ENCODE measurements at places on chromosomes 7 and 10. TPM values are rescaled to one million over a fixed set of nuclear protein-coding genes. Genes with fewer than 3 reads are reported as not detected.
A peak's percentile ranks its signal among the peaks of the same experiment; 100 is the strongest.

GTF2IRD1 gene
- total RNA-seq, result 4.6 TPM

BTBD16 gene
- total RNA-seq, result not detected

STMP1 gene
- total RNA-seq, result 20.7 TPM

TMEM273 gene
- total RNA-seq, result 26.5 TPM

GRCh38 chr7:90791596-90791995 is 195.5 kb downstream of the CDK14 start:
- DNase-seq, result no peak
- H3K4me3 ChIP-seq, result no peak overlapping the region
- H3K27ac ChIP-seq, result no peak overlapping the region
- H3K4me1 ChIP-seq, result no peaks in the 10 kb centered on the region

GRCh38 chr10:80194373-80195045 is 10.8 kb downstream of the ANXA11 start:
- H3K27me3 ChIP-seq, result no peaks in the 10 kb centered on the region
- peaks cover 41% of the 10 kb centered on the region for H3K36me3 ChIP-seq
- H3K4me1 ChIP-seq, result peaks cover 76% of the 10 kb centered on the region
- peak overlapping the region; percentile 68 for H3K27ac ChIP-seq
- no peak overlapping the region for H3K4me3 ChIP-seq
- DNase-seq, result peak; percentile 15

DNA sequence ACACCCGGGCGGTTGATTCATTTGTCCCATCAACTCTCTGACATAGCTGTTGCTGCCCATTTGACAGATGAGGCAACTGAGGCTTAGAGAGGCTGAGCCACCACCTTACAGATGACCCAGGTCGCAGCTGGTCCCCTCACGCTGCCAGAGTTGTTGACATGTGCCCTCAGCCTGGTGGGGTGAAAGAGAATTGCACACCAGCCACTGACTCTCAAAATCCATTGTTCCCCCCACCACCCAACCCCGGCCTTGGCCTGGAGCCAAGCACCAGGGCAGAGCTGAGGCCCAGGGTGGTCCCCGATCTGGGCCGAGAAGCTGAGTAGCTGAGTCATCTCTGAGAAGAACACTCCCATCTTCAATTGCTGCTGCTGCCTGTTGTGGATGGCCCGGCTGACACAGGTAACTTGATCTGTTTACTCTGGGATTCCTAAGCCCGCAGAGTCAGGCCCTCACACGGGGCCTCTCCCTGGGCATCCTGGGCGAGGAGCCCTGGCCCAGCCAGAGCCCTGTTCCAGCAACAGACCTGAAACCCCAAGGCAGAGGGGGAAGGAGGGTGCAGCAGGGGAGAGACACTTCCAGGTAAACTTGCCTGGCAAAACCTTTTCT is 27.5 kb downstream of the PVRIG start:
- H3K4me1 ChIP-seq, result peaks cover 21% of the 10 kb centered on the region
- no peak overlapping the region for H3K4me3 ChIP-seq
- no peak overlapping the region for H3K27ac ChIP-seq
- H3K36me3 ChIP-seq, result no peaks in the 10 kb centered on the region
- no peak for DNase-seq

DNA sequence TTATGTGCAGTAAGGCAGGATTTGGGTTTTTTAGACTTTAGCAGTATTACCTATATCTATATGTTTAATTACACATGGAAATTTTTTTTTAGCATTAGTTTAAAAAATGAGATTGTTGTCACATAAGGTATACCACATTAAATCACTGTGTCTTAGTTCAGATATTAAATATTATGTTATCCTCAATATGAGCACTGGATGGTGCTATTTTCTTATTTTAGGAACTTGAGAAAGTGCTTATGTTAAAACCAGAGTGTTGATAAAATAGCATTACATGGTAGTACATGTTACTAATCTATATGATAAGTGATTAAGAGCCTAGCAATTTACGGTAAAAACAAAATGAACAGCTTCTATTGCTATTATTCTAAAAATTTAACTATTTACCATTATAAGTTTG is 28.8 kb downstream of the MIOS start:
- DNase-seq, result no peak
- no peak overlapping the region for H3K27ac ChIP-seq
- no peaks in the 10 kb centered on the region for H3K4me1 ChIP-seq
- H3K36me3 ChIP-seq, result peaks cover 30% of the 10 kb centered on the region
- no peak overlapping the region for H3K4me3 ChIP-seq
- H3K27me3 ChIP-seq, result no peaks in the 10 kb centered on the region
